ENCODE measurements at places on chromosomes 7 and 10. TPM values are rescaled to one million over a fixed set of nuclear protein-coding genes. Genes with fewer than 3 reads are reported as not detected.

DNA sequence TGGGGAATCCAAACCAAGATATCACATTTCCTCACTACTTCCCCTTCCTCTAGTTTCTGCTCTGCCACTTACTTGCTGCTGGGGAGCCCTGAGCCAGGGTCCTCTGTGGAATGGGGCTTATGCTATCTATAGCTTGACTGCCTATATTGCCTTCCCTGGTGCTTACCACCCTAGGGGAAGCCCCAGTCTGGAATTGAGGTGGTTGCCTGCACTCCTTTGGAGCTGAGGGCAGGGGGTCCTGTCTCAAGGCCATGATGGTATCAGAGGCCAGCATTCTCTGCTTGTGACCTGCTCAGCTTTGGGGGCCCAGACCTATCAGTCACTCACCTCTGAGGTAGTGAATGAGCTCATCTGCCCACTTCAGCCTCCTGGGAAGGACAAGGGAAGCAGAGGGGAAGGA, 29.3 kb upstream of the INMT start:
- DNase-seq: no peak

GRCh38 chr7:156151658-156152057, 339.4 kb upstream of the SHH start:
- DNase-seq: no peak

DNA sequence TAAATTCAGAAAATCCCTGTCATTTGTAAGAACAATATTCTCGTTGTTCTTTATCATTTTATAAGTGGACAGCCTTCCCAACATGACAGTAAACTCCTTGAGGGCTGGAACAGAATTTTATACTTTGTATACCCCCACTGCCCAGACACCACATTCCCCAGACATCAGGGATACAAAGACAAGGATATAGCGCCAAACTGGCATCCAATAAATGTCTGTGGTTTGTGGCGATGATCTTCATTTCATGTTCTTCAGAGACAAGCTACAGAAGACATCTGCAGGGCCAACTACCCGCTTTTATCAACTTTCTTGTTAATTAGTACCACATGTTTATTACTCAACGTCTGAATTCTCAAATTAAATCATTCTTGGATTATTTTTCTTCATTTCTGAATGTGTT, 155.9 kb downstream of the ATE1 start:
- DNase-seq: no peak

DNA sequence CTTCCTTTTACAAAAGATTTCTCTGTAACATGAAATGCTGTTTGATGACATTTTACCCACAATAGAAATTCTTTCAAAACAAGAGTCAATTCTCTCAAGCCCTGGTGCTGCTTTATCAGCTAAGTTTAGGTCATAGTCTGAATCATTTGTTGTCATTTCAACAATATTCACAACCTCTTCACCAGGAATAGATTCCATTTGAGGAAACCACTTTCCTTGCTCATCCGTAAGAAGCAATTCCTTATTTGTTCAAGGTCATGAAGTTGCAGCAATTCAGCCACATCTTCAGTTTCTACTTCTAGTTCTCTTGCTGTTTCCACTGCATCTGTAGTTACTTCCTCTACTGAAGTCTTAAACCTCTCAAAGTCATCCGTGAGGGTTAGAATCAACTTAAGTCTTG, 315.3 kb downstream of the TYW1 start:
- DNase-seq: no peak

- peak; percentile 58 for DNase-seq
These were observed at the start of gene SHTN1 for GRCh38 chr10:117005026-117005526. Gene SHTN1 (minus strand): TSS chr10:117005187. CDS start chr10:117005079, 108 bp downstream.

- DNase-seq: peak; percentile 67
These were observed 39.5 kb downstream of the DIP2C start for GRCh38 chr10:649798-650440.

DNA sequence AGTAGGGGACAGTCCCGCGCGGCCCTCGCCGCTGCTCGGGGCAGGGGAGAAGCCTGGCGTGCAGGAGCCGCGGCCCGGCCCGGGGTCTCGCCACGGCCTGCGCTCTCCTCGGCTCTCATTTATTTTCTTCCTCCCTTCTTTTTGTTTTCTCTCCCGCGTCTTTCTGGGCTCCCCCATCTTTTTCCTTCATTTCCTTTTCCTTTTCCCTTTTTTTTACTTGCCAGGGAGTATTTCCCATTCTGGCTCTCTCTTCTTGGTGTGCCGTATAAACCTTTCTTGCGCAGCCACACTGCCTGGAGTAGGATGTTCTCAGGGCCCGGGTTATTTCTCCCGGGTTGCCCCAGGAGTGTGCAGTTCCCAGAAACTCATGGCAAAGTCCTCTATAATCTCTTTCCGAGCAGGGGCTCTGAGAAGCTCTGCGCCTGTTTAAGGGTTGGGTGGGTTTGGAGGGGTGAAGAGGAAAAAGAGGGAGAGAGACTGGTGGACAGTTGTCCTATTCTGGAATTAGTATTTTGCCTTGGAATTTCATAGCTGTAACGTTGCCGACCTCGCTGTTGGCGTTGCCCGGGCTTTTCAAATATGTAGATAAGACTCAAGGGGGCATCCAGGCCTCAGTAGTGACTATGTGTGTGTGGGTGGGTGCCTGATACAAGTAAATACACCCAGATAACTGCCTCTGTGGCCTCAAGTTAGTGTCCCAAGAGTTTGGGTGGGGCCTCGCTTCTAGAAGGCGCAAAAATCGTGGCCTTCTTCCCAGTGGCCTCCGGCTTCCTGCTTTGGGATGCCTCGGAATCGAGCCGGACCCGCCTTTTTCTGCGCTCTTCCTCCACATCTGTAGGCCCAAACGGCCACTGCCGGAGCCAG, 4.3 kb upstream of the ZNF503 start:
- no peak for DNase-seq

- DNase-seq: no peak
These were observed 902.8 kb downstream of the LRMDA start for GRCh38 chr10:76334255-76334654.

DNA sequence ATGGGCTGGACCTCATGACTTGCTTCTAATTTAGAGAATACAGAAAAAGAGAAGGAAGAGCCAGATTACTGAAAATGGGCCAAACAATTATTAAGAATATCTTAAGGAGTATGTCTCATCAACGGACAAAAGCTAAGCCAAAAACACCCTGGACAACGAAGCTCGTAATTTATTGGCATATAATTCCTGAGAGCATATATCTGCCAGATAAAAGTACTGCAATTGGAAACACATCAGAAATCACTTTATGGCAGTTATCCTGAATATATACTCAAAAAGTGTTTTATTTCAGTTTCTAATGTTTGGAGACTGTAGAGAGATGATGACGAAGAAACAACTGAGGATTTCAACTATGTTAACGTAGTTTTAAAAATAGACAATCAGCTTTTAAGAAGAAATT, 211.8 kb downstream of the CSTF2T start:
- no peak for DNase-seq

DNA sequence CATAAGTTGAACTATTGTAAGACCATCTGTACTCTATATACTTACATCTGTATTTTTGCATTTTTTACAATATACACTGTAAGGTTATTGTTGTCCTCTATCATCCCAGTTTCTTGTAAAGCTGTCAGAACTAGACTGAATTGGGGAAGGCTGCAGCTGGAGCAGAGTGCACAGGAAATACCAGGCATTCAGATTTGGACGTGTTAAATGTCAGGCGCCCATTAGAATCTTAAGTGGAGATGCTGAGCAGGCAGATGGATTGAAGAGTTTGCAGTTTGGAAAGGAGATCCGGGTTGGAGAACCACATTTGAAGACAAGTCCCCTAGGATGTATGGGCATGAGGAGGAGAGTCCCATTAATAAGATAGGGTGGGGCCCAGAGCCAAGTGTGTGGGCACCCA, 40.4 kb downstream of the MTURN start:
- no peak for DNase-seq

DNA sequence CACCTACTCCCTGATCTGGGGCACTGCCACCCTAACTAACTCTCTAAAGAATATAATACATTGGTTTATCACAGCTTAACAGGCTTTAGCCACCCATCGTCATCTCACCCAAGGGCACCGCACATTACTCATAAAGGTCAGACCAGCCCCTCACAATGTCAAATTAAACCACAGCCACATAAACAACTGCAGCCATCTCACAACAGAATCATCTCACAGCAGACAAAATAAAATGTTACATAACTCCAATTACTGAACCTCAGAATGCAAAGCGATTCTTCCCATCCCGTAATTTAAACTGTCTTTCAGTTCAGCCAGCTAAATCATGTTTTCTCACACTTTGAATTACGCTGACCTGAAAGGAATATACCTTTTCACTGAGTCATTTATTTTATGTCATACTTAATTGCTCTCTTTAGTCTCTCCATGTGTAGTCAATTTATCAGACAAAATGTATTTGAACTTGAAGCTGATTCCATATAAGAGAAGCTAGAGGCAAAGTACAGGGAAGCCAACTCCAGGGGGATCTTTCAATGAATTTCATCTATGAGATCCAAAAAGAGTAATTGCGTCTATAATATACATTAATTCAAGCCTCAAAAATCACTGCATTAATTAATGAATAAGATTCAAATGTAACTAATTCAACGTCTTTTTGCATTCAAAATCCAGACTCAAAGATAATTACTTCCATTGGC, 96.9 kb upstream of the NEBL start:
- no peak for DNase-seq

DNA sequence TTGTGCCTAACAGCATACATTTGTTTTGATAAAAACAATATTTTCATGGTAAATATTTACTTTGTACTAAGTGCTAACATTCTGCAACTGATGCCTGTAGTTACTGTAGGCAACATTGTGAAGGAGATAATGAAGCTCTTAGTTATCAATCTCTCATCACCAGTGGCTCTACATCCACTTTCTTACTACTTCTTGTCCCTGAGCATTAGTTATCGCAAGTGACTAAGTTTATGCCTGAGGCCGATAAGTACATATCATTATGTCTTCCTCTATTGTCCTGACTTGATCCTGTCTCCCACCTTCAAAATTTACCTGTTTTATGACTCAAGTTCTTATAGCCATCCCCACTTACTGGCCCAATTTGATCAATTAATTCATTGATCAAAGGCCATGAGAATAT, 63.6 kb downstream of the MACC1 start:
- DNase-seq: no peak

DNA sequence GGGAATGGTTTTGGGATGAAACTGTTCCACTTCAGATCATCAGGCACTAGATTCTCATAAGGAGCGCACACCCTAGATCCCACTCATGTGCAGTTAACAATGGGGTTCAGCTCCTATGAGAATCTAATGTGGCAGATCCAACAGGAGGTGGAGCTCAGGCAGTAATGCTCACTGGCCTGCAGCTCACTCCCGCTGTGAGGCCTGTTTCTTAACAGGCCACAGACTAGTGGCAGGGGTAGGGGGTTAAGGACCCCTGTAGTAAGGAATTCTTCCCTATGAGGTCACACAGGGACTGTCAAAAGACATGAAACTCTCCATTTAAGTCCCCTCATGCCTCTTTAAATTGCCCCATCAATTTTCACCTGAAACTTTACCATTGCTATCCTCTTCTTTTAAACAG, 8.0 kb downstream of the HGF start:
- no peak for DNase-seq

DNA sequence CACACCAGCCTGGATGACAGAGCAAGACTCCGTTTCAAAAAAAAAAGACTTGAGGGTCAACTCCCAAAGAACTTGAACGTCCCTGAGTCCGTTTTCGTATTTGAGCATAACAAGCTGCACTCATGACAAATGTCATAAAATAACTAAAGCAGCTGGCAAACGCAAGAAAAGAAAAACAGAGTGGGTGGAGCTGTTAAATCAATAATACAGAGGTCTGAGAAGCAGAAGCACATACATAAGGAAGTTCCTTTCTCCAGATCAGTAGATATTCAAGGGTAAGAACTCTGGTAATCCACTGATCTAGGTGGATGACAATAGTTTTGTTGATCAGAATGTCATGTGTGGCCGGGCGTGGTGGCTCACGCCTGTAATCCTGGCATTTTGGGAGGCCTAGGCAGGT, 150.1 kb downstream of the FAM107B start:
- DNase-seq: no peak

DNA sequence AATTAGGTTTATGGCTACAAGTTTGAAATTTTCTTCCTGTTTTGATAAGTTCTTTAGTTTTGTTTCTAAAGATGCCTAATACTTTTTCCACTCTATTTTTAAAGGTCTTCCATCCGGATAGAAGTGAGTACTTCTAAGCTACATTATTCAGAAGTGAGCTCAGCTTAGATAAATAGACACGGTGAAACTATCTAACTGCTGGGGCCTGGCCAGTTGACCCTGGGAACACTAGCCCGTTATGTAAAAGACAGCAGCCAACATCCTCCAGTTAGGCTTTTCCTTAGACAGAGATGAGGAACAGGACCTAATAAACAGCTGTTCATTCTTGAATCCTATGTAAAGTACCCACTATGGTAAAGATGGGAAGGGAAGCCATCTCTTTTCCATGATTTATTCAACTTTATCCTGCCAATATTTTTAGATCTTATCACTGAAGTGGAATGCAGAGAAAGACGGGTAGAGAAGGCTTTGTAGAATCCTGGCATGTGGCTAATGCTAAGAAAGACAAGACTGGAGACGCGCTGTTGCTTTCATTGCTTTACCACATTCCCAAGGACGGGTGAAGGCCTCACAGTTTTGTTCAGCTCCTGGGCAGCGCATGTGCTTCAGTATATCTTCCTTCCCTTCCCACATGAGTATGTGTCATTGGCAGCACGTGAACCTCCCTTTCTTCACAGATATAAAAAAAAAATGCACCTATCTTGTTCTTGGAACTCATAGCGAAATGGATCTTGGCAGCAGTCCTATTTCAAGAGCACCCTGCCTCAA, 340.0 kb upstream of the MEOX2 start:
- no peak for DNase-seq

DNA sequence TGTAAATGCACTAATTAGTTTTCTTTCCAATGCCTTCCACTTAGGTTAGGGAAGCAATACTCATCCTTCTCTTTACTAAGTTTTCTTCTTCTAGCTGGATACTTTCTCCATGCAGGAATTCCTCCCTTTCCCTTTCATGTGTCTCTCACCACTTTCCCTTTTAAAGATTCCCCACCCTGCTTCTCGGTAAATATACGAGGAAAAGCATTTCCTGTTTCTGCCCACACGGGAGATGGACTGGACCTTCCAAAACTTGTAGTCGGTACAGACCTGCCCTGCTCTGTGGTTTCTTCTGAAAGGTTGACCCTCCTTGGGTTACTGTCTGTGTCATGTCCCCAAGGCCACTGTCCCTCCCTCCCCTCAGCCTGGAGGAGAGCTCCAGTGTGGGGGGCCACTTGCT, 58.9 kb upstream of the LYZL2 start:
- no peak for DNase-seq

GRCh38 chr10:3465406-3465891, 292.9 kb upstream of the PITRM1 start:
- no peak for DNase-seq

DNA sequence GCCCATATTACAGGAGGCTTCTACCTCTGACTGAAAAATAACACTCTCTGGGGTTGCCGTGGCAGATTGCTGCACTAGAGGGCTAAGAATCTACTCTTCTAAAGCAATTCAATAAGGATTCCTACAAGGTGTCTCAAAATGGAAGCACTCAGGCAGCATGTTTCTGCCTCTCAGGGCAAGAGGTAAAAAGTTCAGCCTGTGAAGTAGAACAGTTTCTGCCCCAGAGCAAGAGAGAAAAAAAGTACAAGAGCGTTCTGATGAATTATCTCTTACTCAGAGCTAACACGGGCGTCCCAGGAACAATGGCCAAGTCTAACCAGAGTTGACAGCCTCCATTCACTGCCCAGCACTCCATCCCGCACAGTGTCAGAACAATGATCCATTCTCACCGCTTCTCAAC, 71.3 kb upstream of the TES start:
- no peak for DNase-seq

- no peak for DNase-seq
These were observed 70.8 kb downstream of the GRID1 start for GRCh38 chr10:86295791-86296190.

The LRRN3 gene
- 75.3 TPM for polyA plus RNA-seq

The HKDC1 gene
- polyA plus RNA-seq: 3.6 TPM

The ARHGEF35 gene
- 9.0 TPM for polyA plus RNA-seq
